ENCODE measurements at places on chromosomes 6 and 20.
A peak's percentile ranks its signal among the peaks of the same experiment; 100 is the strongest.

- no peak for DNase-seq
Observed at GRCh38 chr6:33549196-33549595, 30.9 kb downstream of the BAK1 start.

- no peak for DNase-seq
Observed at GRCh38 chr6:131682442-131682841, 18.8 kb downstream of the OR2A4 start.

DNA sequence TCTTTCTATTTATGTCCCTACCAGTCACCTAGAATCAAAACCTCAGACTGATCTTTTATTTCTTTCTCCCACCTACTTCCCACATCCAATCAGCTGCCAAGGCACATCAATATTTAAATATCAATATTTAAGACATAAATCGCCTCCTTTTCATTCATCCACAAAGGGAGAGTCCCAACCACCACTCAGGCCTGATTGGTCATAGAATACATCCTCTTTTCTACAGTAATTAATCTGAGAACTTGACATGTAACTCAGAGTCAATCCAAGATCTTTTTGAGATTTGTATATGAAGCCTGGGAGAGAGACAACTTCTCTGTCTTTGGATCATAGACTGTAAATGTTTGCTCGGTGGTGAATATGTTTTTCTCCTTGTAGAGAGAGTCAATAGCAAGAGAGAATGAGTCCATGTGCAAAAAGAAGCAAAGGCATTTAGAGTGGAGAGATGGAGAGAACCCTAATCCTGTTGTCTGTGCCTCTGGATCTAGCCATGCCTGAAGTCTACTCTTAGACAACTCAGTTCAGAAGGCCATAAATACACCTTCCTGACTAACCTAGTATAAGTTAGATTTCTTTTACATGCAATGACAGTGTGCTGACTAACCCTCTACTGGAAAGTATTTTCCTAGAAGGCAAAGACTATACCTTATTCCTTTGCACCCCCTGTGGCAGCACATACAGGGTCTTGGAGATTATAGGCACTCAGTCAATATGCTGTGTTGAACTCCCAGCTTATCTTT lies 12.1 kb upstream of the NEDD9 start:
- DNase-seq: no peak

- no peak for DNase-seq
Observed at GRCh38 chr6:20688710-20689500, 154.6 kb downstream of the CDKAL1 start.

DNA sequence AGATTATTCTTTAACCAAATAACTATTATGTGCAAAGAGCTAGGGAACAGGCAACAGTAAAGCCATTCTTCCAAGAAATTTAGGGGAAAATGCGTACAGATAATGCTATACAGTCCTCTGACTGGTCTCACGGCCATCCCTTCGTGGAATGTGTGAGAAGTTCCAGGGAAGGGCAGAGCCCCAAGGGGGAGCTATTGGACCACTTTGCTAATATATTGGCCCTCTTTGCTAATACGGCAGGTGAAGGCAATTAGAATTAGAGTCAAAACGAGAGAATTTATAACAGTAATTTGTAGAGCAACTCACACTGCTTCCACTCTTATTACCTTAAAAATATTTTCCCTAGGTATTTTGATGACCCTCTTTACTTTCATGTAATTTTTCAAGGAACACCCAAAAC lies 140.4 kb downstream of the IMPG1 start:
- no peak for DNase-seq

DNA sequence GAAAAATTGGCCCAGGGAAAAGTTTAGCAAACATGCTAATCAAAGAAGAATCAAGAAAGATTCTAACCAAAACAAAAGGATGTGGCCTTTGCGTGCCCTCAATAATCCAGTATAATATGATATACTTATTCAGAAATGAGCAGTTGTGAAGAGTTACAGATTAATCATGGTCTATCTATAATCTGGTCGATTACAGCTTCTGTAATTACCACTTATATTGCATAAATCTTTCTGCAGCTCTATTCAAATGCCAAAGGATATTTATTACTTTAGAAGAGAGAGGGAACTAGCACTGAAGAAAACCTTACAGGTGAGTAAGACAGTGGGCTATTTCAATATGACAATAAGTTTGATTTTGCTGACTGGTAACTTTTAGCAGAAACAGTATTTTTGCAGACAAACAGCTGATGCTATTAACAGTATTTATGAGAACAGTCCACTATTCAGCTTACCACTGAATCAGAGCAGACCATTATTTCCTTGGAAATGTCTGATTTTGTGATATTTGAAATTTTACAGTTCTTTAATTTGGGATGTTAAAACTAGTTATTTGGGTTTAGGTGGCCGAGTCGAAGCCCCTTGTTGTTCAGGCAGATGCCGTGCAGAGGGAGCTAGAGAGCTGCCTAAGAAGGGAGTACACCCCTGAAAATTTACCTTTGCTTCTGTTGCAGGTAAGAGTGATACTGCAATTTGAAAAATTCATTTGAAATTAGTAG lies 92.2 kb downstream of the CEP57L1 start:
- DNase-seq: peak; percentile 37

DNA sequence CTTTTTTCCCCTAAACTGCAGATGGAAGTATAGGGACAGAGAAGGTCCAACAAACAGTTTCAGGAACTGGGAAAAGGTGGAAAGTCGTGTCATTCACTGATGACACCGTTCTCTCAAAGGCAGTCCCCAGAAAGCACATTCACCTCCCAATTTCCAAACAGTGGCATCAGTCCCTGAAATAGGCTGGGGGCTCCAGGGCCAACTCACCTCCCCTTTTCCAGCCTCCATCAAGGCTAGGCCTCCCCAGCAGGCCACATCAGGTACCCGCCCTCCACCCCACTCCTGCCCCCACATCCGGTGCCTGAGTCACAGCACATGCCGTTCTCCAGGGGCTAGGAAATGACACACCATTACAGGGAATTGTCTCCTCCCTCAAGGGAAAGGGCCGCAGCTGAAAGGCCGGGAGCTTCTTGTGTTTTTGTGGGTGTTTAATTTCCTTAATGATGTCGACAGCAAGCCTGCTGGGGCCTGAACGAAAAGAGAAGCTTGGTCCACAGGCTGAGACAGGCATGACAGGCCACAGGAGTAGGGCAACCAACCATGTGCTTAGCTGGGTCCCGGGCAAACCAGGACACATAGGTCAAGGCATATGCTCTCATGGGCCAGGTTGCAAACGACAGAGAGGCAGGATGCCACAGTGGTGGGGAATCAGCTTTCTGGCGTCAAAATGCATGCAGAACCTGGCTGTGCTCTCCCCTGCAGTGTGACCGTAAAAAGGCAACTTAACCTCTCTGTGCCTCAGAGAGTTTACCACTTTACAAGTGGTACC lies 39.2 kb downstream of the ZMYND8 start:
- DNase-seq: peak; percentile 28

- no peak for DNase-seq
Observed at GRCh38 chr6:118297821-118298220, 250.3 kb upstream of the PLN start.

GRCh38 chr6:113763876-113764275 lies 93.3 kb upstream of the MARCKS start:
- no peak for DNase-seq

- DNase-seq: no peak
Observed at GRCh38 chr6:1111361-1111760, 200.5 kb upstream of the FOXQ1 start.

- DNase-seq: no peak
Observed at GRCh38 chr20:48606841-48607543, 220.8 kb downstream of the PREX1 start.

DNA sequence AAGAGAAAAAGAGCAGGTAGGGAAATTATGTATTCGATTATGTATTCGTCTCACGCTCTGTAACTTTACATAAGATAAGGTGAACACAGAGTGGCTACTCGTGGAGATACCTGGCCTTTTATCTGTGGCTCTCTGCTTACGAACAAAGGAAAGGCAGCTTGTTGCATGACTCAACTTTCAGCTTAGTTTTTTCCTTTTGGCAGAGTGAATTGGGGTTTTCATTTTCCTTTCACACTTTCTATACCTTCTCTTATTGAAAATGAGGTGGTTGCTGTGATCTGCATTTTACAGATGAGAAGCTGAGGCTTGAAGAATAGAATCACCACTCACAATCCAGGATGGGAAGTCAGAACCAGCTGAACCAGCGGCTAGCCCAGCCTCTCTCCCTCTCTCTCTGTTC lies 13.3 kb upstream of the KCNK15 start:
- no peak for DNase-seq

DNA sequence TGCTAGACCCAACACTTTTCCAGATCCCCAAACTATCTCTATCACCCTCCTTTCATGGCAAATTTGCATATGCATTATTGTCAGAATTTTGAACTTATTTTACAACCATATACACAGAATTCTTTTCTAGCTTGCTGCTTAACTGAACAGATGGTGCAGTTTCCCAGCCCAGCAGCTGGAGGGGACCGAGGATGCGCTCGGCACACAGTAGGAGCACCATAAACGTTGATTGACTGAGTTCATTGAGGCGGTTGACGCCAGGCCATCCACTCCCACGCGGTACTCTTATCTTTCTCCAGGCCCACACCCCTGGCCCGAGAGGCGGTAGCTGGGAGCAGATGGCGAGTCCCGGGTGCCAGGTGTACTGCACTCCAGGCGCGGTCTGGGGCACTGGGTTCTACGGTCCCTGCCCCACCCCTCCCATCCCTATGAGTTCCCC lies 6.8 kb upstream of the SOX4 start:
- no peak for DNase-seq

DNA sequence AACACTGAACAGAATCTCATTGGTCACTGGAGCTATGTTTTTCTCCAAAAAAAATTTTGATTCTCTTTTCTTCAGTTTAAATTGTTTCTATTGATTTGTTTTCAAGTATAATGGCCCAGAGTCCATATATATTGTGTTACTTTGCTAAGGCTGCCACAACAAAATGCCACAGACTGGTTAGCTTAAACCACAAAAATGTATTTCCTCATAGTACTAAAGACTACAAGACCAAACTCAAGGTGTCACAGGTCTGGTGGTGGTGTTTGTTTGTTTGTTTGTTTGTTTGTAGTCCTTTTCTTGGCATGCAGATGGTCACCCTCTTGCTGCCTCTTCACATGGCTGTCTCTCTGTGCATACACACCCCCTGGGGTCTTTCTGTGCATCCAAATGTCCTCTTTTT lies 34.0 kb downstream of the BMP5 start:
- no peak for DNase-seq

DNA sequence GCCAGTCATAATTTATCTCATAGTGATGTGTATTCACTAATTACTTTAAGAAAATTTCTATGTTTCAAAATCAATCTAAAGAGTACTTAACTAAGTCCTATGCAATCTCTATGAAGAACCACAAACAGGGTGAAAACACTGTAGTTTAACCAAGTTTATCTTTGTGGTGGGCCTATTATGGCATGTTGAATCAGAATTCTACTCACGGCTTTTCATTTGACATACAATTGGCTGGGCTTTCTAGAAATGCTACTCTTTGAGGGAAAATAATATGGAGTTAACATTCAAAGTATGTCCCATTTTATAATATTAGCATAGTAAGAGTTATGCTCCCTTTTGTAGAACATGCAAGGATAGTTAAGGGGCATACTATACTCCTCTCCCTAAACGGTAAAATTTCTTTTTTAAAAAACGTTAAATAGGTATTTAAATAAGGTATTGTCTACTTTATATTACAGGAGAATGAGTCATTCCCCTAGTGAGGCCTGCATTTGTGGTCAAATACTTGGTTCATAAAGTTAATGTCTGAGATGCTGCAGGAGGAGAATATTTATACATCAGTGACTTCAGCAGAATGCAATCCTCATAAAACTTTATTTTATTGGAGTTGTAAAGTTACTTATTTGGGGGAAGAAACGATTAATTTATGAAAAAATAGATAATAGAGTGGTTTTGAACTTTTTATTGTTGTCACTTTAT lies 1.8 kb downstream of the MOXD1 start:
- no peak for DNase-seq

GRCh38 chr20:44069203-44070011 lies 117.6 kb downstream of the JPH2 start:
- DNase-seq: peak; percentile 31

DNA sequence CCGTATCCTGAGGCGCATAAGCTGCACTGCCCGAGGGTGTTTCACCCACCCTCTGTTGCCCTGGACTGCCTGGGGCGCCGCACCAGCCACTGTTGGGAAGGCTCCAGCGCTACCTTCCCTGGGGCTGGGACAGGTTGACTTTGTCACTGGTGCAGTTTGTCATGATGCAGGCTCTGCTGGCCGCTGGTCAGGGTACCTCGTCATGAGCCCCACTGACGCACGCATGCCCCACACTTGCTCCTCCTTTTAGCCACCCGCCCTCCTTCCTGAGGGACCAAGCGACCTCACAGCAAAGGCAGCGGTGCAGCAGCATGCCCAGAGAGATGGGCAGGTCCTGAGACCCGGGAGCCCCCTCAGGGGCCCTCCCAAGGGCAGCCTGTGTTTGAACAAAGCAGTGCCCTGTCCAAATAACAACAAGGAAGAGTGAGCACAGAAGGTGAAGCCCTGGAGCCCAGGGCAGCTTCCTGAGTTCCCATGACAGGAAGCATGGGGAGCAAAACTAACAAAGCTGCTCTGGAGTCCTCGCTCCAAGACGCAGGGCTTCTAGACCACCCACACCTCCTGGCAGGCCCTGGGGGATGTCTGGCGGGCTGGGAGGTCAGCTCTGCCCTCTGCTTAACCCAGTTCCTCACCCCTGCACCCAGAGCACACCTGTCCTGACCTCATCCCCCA lies 50.1 kb upstream of the SMOC2 start:
- no peak for DNase-seq

- DNase-seq: no peak
Observed at GRCh38 chr6:1574083-1574761, 35.5 kb upstream of the FOXC1 start.

DNA sequence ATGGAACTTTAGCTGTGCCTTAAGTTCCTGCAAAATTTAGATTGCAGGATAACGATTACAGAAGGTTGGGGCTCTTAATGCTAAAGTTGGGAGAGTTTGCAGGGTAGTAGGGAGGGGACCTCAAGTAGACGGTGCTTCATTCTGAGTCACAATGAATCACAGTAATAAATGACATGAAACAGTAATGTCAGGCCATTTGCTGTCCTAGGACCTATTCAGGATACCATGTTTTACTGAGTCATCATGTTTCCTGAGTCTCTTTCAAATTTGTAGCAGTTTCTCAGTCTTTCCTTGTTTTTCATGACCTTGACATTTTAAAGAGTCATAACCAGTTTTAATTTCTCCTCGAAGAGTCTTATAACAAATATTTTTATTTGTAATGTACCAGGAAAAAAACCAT lies 406.9 kb upstream of the MAP3K7 start:
- DNase-seq: no peak

GRCh38 chr6:21749754-21750153 lies 156.2 kb downstream of the SOX4 start:
- DNase-seq: no peak

Data from stimulated activated CD8-positive, alpha-beta memory T cell treated with anti-CD3 and anti-CD28 coated beads, Interleukin-4, amount 100 ng/mL, for 4 hours (primary cell).